Dermis blood vessel endothelial cell (primary cell): ENCODE measurements at places on chromosomes 5 and 9.

DNA sequence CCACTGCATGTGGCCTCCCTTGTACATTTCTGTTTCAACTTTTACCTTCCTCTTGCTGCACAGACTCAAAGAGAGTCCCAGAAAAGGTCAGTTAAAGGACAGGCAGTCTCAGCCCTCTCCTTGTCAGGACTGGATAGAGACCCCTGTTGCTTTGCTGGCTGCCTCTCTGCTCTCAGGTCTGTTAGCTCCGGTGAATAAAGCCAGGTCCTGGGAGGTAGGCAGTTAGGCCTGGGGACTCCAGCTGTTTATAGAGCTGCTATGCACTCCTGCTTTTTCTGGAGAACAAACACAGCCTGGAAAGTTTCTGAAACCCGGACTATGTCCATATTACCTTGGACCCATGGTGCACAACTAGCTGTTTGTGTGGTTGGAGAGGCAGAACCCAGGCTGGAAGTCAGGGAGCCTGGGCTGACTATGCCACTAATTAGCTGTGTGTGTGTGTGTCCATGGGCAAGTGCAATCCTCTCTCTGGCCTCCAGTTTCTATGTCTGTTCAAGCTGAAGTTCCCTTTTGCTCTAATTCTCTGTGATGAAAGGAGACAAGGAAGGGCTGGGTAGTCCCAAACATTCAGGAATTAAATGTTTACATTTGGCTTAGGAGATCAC lies 42.9 kb downstream of the GLRA1 start:
- DNase-seq = no peak

- DNase-seq = no peak
These were observed 110.2 kb downstream of the PJA2 start for GRCh38 chr5:109299557-109299956.

DNA sequence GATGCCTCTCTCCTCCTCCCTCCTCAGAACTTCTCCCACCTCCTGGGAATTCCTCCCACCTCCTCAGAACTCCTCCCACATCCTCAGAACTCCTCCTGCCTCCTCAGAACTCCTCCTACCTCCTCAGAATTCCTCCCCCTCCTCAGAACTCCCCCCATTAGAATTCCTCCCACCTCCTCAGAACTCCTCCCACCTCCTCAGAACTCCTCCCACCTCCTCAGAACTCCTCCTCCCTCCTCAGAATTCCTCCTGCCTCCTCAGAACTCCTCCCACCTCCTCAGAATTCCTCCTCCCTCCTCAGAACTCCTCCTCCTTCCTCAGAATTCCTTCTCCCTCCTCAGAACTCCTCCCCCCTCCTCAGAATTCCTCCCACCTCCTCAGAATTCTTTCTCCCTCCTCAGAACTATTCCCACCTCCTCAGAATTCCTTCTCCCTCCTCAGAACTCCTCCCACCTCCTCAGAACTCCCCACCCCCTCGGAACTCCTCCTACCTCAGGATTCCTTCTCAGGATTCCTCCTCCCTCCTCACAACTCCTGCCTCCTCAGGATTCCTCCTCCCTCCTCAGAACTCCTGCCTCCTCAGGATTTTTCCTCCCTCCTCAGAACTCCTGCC lies 23.9 kb downstream of the SLC46A2 start:
- DNase-seq = no peak

DNA sequence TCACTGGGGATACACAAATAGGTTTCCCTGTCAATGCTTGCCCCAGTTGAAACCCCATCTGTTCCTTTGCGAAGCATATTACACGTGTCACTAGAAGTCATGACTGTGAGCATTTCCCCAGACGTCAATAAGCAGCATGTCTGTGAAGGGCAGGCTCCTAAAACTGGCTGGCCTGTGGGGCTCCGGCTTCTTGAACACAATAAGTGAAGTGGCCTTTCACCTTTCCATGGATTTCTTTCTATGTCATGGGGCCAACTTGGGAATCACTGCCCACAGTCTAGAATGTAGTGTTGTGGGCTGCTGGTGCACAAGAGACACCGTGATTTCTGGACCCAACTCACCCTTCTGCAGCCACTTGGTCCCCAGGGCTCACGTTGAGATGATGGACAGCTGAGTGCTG lies 60.4 kb upstream of the CTSL start:
- DNase-seq = no peak

DNA sequence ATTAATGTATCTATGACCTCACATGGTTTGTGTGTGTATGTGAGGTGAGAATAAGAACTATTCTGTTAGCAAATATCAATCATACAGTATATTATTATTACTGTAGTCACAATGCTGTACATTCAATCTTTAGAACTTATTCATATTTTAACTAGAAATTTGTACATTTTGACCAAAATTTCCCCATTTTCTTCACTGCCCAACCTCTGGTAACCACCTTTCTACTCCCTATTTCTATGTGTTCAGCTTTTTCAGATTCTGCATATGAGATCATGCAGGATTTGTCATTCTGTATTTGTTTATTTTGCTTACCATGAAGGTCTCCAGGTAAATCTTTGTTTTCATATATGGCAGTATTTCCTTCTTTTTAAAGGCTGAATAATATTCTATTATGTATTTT lies 607.9 kb downstream of the SLCO4C1 start:
- DNase-seq = no peak

GRCh38 chr9:126704157-126704891 lies 90.6 kb downstream of the LMX1B start:
- peak; percentile 26 for DNase-seq

GRCh38 chr9:33263131-33264002 lies 1.1 kb downstream of the BAG1 start:
- peak; percentile 74 for DNase-seq

GRCh38 chr5:172602783-172603231 lies 38.3 kb upstream of the NEURL1B start:
- no peak for DNase-seq

DNA sequence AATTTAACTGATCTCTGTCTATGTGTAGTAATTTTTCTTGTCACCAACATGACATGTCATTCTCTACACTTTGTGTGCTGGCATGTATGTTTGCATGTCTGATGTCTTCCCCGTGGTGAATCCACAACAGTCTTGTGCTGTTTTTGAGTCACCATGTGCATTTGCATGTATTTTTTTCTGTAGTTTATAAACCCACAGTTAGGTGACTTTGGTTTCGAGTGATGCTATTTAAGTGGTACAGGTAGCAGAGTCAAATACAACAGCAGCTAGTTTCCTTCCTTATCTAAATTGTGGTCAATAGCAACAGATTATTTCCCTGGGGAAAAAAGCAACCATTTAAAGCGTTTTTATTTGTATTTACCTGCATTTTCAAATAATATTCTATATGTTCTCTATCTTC lies 89.9 kb upstream of the FSD1L start:
- no peak for DNase-seq

DNA sequence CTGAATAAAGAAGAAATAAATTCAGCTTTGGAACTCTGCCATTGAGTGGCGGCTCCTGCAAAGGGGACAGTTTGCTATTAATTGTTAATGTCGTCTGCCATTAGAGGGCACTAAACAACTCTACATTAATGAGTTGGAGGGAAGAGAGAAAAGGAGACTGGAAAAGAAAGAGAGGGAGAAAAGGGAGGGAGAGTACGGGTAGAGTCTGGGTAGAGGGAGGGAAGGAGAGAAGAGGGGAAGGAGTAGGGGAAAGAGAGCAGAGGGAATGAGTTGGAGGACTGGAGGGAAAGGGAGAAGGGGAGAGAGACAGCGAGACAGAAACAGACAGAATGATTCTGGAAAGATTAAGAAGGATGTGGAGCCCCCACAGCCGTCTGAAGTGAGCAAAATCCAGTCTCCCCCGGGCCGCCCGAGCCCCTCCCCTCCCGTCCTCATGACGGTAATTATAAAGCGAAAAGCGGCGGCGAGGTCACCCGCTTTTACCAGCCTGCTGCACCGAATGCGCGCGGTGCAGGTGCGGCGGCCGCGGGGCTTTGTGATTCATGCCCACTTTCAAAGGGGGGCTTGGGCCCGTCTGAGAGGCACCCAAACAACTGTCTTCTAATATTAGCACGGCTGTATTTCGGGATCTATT lies 1.9 kb upstream of the FST start:
- DNase-seq = peak; percentile 60

GRCh38 chr9:2128618-2129017 lies 113.5 kb downstream of the SMARCA2 start:
- no peak for DNase-seq
